ENCODE measurements at places on chromosomes 16 and 17.

- no peak for DNase-seq
Observed at GRCh38 chr16:51773071-51773890, 622.2 kb upstream of the SALL1 start.

DNA sequence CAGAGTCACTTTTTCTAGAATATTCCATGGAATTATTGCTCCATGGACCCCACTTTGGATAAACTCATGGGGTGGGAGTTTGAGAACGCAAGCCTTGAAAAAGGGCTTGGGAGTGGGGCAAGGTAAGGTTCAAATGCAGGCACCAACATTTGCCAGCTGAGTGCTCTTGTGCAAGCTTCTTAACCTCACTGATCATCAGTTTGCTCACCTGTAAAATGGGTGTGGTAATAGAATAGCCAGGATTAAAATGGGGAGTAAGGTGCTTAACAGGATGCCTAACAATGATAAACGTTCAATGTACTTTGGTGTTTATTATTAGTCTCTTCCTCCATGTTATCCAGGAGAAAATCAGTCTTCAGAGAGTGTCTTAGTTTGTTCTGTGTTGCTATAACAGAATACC lies 39.0 kb downstream of the CACNG5 start:
- no peak for DNase-seq

- DNase-seq, result peak; percentile 51
Observed at GRCh38 chr16:73956587-73957494, 339.8 kb upstream of the PSMD7 start.

- no peak for DNase-seq
Observed at GRCh38 chr17:75662511-75662910, 4.4 kb downstream of the RECQL5 start.

DNA sequence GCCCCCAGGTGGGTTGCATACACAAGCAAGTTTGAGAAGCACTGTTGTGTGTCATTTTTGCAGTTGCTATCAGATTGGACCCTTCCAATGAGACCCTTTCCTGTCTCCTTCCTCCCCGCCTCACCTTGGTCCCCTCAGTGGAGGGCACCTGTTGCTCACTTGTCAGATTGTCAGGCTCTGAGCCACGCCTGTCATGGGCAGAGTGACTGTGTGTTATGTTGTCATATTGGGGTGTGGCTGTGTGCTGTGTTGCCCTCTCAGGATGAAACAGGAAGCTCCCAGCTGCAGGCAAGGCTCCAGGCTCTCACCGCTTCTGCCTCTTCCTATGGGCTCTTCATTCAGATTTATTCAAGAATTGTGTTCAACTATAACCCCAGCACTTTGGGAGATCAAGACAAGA lies 302.9 kb downstream of the CPPED1 start:
- DNase-seq, result no peak

DNA sequence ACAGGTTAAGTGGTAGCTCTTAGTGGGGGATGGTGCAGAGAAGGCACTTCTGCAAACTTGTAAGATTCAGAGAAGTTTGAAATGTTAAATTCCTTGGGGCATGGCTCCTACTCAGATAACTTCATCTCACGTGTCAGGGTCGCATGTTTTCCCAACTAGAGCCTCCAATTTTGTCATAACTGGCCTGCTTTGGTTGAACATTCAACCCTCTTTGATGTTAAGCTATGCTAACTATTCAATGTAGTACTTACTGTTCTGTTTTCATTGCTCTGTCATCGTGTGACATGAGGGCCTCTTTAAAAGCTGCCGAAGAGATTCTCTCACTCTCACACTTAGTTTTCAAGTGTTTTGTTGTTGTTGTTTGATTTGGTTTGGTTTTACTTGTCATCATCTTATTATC lies 280.8 kb downstream of the CDH11 start:
- DNase-seq, result no peak

- no peak for DNase-seq
Observed at GRCh38 chr16:27853101-27853500, 210.4 kb downstream of the GSG1L start.

GRCh38 chr17:17971431-17972125 lies 622 bp downstream of the TOM1L2 start:
- no peak for DNase-seq

Measured in NCI-H1105 treated with DMSO at 0.1 percent for 48 hours (cell line).